HFFc6 (cell line): ENCODE measurements at places on chromosomes 3 and 15. TPM values are rescaled to one million over a fixed set of nuclear protein-coding genes. Genes with fewer than 3 reads are reported as not detected.

DNA sequence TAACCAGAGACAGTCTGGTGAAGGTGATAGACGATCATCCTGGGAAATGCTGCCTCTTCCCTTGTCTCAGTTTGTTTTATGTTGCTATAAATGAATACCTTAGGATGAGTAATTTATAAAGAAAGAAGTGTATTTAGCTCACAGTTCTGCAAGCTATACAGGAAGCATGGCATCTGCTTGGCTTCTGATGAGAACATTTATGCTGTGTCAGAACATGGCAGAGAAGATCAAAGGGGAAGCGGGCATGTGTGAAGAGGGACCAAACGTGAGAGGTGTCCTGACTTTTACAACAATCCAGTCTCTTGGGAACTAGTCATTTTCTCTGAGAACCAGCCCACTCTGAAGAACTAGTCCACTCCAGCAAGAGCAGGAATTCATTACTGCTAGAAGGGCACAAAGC lies 9.6 kb downstream of the CMC1 start:
- peak overlapping the region; percentile 61 for H3K27ac ChIP-seq
- H3K4me1 ChIP-seq = peaks cover 31% of the 10 kb centered on the region
- peak overlapping the region; percentile 24; the same call in 1 of the 2 replicates for H3K4me3 ChIP-seq
- H3K36me3 ChIP-seq = no peaks in the 10 kb centered on the region
- peaks cover 2% of the 10 kb centered on the region for H3K27me3 ChIP-seq

Gene GREM1
- total RNA-seq = 2,110 to 3,839 TPM (median 2,512 TPM) in 3 replicates

Gene LRTM1
- not detected in 3 replicates for total RNA-seq

DNA sequence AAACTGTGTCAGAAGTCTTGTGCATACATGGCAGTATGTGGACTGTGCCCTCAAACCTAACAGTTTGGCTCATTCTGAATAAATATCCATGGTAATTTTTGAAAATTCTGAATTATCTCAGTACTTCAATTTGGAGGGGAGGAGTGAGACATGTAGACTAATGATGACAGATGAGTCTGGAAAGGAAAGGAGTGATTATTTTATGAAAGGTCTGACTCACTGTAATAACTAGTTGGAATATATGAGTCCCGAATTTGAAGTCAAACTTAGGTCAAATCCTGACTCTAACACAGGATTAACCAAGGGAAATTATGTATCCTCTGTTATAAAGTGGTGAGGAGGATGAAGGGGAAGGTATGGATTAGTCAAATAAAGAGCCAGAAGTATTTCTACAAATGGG lies 38.6 kb downstream of the SUCNR1 start:
- peaks cover 64% of the 10 kb centered on the region for H3K4me1 ChIP-seq
- no peaks in the 10 kb centered on the region for H3K27me3 ChIP-seq
- peaks cover 18% of the 10 kb centered on the region for H3K36me3 ChIP-seq
- 0 out of 2 replicates have a peak overlapping the region, but pooled peaks have one; percentile 2 for H3K27ac ChIP-seq

Gene TUSC2
- 23.9 to 31.3 TPM (median 27.7 TPM) in 3 replicates for total RNA-seq

- H3K4me1 ChIP-seq = no peaks in the 10 kb centered on the region
- H3K27ac ChIP-seq = no peak overlapping the region
- H3K36me3 ChIP-seq = no peaks in the 10 kb centered on the region
- H3K27me3 ChIP-seq = no peaks in the 10 kb centered on the region; the same call in none of the 2 replicates
Observed at GRCh38 chr3:58801541-58801940, 135.0 kb upstream of the FAM3D start.

Gene GRAMD2A
- 0.07 to 0.13 TPM in 2 of 3 replicates, not detected in the other for total RNA-seq

Gene ULK4
- total RNA-seq = 5.6 to 8.2 TPM (median 7.8 TPM) in 3 replicates

DNA sequence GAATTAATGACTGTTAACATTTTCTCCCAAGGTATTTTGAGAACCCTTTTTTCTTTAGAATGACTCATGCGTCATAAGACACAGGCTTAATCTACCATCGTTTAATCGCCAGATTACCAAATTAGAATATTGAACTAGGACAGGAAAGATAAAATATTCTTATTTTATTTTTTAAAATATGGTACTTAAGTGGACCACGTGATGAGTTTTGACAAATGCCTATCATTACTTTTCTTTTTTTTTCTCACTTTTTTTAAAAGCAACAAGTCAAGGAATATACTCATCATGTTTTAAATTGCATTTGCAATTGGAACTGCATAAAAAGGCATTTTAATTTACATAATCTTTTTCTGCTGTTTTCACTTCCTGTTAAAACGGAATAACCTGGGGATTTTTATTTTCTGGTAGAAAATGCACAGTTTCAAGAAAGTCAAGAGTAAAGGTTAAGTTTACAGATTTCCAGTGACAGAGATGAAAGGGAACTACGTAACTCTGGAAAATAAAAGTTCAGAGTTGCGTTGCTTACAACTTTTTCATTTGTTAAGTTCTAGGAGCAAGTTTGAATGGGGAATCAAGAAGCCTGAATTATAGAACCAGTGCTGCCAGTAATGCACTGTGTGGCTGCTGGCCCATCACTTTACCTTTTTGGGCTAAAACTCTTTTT lies 23.6 kb downstream of the SIAH2 start:
- H3K27ac ChIP-seq = no peak overlapping the region
- H3K4me3 ChIP-seq = no peak overlapping the region
- peaks cover 2% of the 10 kb centered on the region; the same call in 1 of the 2 replicates for H3K27me3 ChIP-seq

Gene PPP1R14D
- not detected in 2 replicates for total RNA-seq

Gene VEPH1
- total RNA-seq = 31.1 to 72.7 TPM (median 49.8 TPM) in 3 replicates

Gene KBTBD12
- not detected in 2 replicates for total RNA-seq

- no peak for DNase-seq
- H3K36me3 ChIP-seq = no peaks in the 10 kb centered on the region
- H3K27me3 ChIP-seq = no peaks in the 10 kb centered on the region
- no peak overlapping the region for H3K27ac ChIP-seq
- no peak overlapping the region for H3K4me3 ChIP-seq
- H3K4me1 ChIP-seq = no peaks in the 10 kb centered on the region
Observed at GRCh38 chr3:161599697-161600096, 103.1 kb downstream of the OTOL1 start.

Gene SERPINI2
- not detected in 2 replicates for total RNA-seq

DNA sequence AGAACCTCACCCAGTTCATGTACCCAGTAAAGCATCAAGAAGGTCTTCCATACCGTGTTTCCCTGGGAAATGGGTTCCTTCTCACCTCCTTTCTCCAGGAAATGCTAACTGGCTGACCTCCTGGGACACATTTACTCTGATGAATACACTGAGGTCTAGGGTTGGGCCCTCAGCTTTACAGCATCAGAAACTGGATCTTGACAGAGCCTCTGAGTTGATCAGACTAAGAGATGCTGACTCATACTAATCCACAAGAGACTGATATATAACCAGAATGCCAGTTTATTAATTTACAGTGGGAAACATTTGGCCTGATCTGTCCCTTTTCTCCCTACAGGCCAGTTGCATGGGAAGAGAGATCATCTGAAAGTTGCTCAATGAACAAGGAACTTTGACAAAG lies 55.8 kb downstream of the GTF2E1 start:
- peak; percentile 18 for DNase-seq
- peak overlapping the region; percentile 71 for H3K27ac ChIP-seq
- H3K4me3 ChIP-seq = no peak overlapping the region
- H3K27me3 ChIP-seq = no peaks in the 10 kb centered on the region
- H3K36me3 ChIP-seq = no peaks in the 10 kb centered on the region; the same call in none of the 2 replicates

Gene TNNC1
- total RNA-seq = 0.35 to 0.56 TPM (median 0.55 TPM) in 3 replicates

GRCh38 chr3:14991151-14991742 lies 43.9 kb downstream of the NR2C2 start:
- H3K4me1 ChIP-seq = peaks cover 29% of the 10 kb centered on the region
- no peak overlapping the region for H3K4me3 ChIP-seq
- no peaks in the 10 kb centered on the region for H3K36me3 ChIP-seq
- DNase-seq = no peak

Gene PDZRN3
- total RNA-seq = 15.2 to 16.8 TPM (median 16.1 TPM) in 3 replicates

DNA sequence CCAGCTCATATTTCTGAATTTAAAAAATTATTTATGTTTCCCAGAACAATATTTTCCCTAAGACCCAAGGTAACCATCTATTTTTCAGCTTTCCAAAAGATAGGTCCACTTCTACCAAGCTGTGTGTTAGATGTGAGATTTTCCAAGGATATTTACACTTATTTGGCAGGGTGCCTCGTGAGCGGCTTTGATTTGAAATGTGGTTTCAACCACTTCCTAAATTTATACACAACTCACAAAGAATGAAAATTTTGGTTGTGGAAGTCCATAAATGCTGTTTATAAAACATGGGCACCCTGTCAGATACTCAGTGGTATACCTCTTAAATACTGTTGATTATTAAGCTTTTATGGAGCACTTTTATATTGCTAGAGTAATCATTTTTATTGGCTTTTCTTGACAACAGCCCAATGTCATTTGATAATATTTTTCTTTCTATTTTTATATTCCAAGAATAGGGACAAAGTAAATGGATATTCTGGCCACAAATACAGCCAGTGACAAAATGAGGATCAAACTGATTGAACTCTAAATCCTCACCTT lies 57.6 kb downstream of the GAP43 start:
- no peak overlapping the region for H3K4me3 ChIP-seq
- peaks cover 9% of the 10 kb centered on the region; the same call in 1 of the 2 replicates for H3K27me3 ChIP-seq
- H3K4me1 ChIP-seq = no peaks in the 10 kb centered on the region
- H3K27ac ChIP-seq = no peak overlapping the region
- H3K36me3 ChIP-seq = no peaks in the 10 kb centered on the region
- DNase-seq = no peak

Gene FBN1
- 617 and 742 TPM in 2 replicates for total RNA-seq

GRCh38 chr3:59555593-59556315 lies 505.9 kb upstream of the CFAP20DC start:
- peaks cover 15% of the 10 kb centered on the region; the same call in 1 of the 2 replicates for H3K4me1 ChIP-seq
- DNase-seq = no peak
- peaks cover 2% of the 10 kb centered on the region for H3K27me3 ChIP-seq
- H3K27ac ChIP-seq = no peak overlapping the region
- H3K36me3 ChIP-seq = no peaks in the 10 kb centered on the region
- no peak overlapping the region for H3K4me3 ChIP-seq

Gene PRRT3
- total RNA-seq = 4.7 to 7.8 TPM (median 6.2 TPM) in 3 replicates

Gene EPHB1
- 0.90 to 1.3 TPM (median 1.1 TPM) in 3 replicates for total RNA-seq

DNA sequence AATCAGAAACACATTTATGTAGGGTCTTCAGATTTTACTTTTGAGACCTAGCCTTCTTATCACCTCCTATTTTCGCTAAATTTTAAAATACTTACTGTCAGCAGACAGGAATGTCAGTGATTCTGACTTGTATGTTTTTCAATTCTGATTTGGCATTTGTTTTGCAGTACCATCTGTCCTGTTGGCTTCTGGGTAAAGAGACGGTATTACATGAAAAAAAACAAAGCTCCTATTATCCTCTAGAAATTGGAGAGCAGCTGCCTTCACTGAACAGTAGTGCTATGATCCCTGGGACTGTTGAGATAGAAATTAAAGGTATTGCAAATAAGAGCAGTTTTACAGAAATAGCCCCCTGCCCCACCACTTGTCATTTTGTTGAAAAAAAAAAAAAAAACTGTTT lies 8.4 kb downstream of the ARMC8 start:
- no peaks in the 10 kb centered on the region for H3K27me3 ChIP-seq
- H3K4me1 ChIP-seq = peaks cover 27% of the 10 kb centered on the region
- H3K36me3 ChIP-seq = peaks cover 14% of the 10 kb centered on the region
- H3K4me3 ChIP-seq = no peak overlapping the region
- H3K27ac ChIP-seq = no peak overlapping the region
- no peak for DNase-seq

GRCh38 chr15:42605796-42606195 lies 30.4 kb downstream of the STARD9 start:
- H3K27ac ChIP-seq = no peak overlapping the region
- H3K36me3 ChIP-seq = 0 out of 2 replicates have a peak, but pooled peaks cover 4% of the 10 kb centered on the region
- no peak overlapping the region for H3K4me3 ChIP-seq
- DNase-seq = no peak
- H3K4me1 ChIP-seq = peaks cover 20% of the 10 kb centered on the region

Gene GPR15
- total RNA-seq = not detected in 3 replicates

DNA sequence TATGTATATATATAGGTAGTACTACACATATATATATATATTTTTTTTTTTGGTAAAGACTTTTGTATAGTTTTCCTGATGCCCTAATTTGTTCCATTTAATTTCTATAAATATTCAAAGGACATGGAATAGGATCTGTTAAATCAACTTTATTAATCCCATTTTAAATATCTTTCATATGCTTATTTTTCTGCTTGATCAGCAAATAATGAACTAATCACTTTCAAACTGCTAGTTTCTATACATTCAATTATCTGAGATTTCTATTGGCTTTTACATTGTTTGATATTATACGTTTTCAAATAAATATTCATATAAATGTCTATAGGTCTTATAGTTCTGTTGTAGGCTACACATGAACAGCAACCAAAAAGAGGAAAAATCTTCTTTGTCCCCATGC lies 21.7 kb downstream of the ZXDC start:
- peaks cover 44% of the 10 kb centered on the region for H3K36me3 ChIP-seq
- H3K27me3 ChIP-seq = peaks cover 3% of the 10 kb centered on the region; the same call in 1 of the 2 replicates
- H3K4me3 ChIP-seq = no peak overlapping the region
- DNase-seq = no peak
- H3K27ac ChIP-seq = no peak overlapping the region

DNA sequence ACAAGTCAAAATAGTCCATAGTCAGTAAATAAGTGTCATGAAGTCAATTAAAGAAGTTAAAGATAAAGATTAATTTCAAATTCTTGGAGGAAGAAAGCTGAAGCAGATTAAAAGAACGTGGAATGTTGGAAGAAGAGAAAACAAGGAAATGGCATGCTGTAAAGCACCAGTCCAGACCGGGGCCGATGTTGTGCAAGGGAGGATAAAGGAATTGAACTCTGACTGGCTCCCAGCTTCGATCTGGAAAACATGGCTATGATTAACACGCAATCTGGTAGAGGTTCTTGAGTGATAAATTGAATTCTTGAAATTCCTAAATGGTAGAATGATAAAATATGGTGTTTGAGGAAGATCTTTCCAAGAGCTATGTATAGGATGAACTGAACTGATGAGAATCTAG lies 194.4 kb downstream of the MEIS2 start:
- no peak overlapping the region for H3K27ac ChIP-seq
- H3K27me3 ChIP-seq = no peaks in the 10 kb centered on the region
- no peak overlapping the region for H3K4me3 ChIP-seq
- no peak for DNase-seq
- peaks cover 5% of the 10 kb centered on the region for H3K36me3 ChIP-seq

DNA sequence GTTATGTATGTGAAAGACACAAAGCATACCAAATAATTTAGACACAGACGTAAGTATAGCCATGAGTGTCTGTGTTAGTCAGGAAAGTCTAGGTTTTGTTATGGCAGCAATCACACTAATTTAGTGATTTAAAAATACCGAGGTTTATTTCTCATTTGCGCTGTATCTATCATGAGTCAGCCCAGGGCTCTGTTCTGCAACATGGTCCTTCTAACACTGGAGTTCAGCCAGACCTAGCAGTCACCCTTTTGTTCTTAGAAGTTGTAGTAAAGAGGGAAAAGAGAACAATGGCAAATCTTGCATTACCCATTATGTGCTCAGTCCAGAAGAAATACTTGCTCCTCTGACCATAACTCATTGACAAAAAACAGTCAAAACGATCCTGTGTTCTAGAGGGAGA lies 311.5 kb downstream of the NLGN1 start:
- H3K4me1 ChIP-seq = peaks cover 19% of the 10 kb centered on the region
- no peak for DNase-seq
- no peaks in the 10 kb centered on the region for H3K36me3 ChIP-seq
- H3K27ac ChIP-seq = no peak overlapping the region

GRCh38 chr3:30354972-30355371 lies 251.4 kb upstream of the TGFBR2 start:
- H3K27me3 ChIP-seq = no peaks in the 10 kb centered on the region
- DNase-seq = no peak
- H3K4me1 ChIP-seq = peaks cover 91% of the 10 kb centered on the region
